ENCODE measurements at places on chromosomes 2 and 18.

DNA sequence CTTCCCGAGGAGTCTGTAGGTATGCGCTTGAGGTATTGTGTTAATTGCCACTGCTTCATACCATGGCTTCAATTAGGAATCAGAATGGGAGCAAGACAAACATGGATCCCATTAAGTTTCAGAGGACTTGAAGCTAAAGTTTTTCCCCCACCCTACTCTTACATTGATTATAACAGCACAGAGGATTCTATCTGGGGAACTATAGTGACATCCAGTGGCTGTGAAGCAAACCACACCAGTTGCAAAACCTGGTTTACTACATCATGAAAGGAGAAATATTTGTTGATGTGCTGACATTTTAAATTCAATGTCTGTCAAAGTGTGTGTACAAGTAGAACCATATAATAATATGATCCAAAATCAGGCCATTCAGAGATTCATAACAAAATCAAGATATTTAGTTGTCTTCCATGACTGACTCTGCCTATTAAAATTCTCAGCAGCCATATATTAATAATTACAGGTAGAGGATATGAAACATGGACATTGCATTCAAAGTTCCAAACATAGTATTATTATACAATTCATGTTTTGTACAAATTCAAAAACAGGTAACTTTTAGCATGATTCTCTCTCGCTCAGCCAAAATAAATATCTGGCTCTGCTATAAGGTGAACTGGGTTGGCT is 82.9 kb downstream of the GRB14 start:
- no peak for DNase-seq

DNA sequence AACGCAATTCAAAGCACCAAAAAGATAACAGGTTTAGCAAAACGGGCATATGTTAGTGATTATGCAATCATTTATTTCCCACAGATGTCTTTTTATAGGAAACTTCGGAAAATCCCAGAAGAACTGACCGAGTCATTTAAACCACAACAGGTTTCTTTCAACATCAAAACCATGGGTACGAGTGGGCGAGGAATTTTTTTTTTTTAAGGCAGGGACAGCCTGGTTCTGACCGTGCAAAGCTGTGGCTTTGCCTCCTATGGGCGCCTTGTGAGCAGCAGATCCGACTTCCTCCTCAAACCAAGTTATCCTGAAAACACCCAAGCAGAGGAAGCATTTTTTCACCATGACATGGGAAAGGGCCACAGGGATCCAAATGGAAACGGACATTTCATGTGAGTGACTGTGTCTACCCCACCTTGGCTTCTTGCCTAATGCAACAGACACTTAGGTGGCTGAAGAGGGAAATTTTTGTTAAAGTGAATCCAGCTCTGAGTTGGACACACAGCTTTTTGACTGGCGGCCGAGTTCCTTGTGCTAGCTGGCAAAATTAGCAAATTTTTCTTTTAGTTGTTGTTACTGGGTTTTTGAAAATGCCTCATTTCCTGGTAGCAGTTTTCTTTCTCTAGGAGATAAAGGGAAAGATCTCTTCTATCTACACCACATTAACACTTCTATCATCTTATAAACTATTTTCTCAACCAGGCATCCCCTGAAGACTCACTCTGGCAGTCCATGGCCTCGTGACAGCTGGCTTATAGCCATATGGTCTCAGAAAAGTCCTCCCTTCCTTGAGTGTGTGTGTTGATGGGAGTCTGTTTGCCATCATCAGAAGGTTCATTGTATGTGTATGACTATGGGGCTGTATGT is 487.4 kb upstream of the ZEB2 start:
- no peak for DNase-seq

DNA sequence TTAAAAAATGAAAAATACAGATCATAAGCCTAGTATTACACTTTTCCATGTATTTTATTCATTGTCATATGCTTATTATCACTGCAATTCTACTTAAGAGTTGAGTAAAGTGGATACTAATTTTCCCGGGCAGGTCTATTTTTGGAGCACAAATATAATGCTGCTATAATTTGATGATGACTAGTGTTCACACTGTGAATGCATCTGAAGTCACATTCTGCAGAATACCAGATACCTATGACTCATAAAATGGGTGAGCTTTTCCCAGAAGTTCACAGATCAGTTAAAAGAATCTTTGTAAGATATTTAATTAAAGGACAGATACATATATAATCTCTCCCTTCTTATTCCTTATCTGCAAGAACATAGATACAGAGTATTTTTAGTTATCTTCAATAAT is 79.8 kb upstream of the MC4R start:
- DNase-seq, result no peak

DNA sequence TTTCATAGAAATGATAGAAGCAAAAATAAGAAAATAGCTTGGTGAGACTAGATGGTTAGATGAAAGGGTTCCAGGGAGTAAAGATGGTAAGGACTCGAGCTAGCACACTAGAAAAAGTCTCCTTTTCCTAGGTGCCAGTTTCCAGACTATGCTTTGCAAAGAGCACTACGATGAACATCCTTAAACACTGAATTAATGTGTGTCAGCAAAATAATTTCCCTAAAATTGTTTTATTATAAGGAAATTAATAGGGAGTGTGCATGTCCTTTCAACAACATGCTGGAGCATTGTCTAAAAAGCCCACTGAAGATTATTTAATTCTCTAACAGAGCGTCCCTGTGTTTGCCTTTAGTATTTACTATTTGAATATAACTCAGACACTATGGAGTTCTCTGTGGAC is 107.4 kb upstream of the NDUFV2 start:
- no peak for DNase-seq

DNA sequence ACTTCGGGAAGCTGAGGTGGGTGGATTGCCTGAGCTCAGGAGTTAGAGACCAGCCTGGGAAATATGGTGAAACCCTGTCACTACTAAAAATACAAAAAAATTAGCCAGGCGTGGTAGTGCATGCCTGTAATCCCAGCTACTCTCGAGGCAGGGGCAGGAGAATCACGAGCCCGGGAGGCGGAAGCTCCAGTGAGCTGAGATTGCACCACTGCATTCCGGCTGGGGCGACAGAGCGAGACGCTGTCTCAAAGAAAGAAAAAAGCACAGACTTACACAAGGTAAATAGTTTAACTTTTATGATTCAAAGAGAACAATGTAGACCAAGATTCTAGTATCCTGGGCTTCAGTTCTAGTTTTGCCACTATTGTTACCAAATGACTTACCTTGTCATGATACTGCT is 37.4 kb downstream of the NCKAP1 start:
- DNase-seq, result no peak

- no peak for DNase-seq
Measured at GRCh38 chr2:179606141-179606540, 255.3 kb downstream of the ZNF385B start.

GRCh38 chr2:98886066-98886554 is 49.9 kb downstream of the CRACDL start:
- no peak for DNase-seq

DNA sequence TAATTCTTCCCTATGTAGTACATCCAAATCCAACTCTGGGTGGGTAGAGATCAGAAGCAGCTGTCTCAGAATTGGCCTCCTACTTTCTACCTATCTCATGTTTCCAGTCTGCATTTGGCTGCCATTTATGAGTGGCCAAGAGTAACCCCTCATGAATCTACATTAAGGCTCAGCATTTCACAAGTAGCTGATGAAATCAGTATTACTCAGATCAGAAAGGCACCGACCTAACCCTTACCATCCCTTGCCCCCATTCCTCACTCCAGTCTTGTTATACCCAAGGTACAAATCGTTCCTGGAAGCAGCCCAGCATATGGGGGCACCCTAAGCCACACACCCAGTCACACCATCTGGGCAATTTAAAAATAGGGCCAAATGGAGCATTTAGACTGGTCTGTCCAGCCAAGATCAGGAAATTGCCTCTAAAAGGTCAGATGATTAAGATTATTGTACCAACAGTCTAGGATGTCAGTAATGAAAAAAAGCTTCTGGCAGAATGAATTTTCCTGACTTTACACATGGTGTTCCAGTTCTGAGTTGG is 37.1 kb downstream of the CD28 start:
- no peak for DNase-seq

DNA sequence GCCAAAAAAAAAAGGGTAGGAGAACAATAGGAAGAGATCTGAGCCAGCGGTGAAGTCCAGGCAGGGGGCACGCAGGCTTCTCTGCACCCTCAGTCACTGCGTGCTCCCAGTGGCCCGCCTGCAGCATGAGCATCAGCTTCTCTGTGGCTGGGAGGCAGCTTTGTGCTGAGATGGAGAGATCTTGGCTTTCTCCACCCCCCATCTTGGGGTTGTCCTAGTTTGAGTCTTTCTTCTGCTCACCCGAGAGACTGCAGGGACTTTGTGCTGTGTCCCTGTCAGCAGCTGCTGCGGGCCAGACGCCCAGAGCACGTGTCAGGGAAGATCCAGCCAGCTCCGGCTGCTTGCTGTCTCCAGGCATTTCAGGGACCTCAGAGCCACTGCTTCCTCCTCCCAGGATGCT is 20.3 kb downstream of the TRAPPC12 start:
- DNase-seq, result no peak

DNA sequence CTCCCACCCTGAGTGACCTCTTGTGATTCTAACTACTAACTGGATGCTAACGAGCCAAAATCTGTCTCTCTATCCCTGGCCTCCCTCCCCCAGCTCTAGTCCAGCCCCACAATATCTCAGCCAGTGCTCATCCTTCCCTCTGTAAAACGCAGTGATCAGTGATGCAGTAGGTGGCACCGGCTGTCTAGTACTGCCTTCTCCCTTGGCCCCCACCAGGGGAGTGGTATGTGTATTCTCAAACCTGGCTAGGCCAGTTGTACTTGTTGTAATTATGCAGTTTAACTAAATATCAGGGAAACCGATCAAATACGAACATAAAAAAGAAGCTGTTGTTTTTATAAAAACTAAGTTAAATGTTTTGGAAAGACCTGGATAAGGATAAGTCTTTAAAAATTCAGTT is 113.2 kb upstream of the ALPP start:
- DNase-seq, result no peak

DNA sequence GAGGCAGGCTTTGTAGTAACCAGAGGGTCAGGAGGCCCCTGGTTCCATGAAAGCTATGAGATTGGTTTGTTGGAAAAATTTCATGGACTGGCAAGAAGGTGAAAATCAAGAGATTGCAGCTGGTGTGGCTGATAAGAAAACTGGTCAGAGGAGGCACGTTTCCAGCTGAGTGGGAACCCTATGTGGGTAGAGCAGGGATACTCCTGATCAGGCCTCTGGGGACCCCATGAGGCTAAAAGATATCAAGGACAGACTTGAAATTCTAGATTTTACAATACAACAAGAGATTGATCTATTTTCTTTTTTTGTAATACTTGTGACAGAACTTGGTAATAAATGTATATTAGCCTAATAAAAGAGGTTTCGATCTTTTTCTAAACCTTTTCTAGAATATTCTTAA is 1615.1 kb downstream of the DPP10 start:
- no peak for DNase-seq

DNA sequence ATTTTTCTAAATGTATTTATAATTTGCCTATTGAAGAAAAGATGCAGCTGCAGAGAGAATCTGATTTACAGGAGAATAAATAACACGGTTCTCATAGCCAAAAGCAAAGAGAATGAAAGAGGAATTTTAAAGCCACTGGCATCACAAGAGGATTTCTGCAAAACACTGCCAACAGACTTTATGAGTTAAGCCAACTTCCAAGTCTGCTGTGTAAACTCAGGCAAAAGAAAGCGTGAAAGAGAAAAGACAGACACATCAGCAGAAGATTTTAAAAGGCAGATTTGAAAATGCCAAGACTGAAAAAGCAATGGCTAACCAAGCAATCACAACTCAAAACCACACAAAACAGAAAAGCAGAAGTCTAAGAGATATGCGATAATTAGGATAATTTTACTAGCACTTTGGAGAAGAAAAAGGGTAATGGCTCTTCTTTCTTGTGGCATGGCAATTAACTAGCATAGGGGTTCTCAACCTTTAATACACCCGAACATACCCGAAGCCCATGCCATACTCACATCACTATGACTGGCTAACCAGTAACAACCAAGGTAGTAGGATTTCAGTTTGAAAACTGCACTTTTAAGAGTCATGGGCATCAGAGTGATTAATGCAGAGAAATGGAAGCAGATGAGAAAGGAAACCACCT is 4.9 kb downstream of the DARS1 start:
- DNase-seq, result no peak

DNA sequence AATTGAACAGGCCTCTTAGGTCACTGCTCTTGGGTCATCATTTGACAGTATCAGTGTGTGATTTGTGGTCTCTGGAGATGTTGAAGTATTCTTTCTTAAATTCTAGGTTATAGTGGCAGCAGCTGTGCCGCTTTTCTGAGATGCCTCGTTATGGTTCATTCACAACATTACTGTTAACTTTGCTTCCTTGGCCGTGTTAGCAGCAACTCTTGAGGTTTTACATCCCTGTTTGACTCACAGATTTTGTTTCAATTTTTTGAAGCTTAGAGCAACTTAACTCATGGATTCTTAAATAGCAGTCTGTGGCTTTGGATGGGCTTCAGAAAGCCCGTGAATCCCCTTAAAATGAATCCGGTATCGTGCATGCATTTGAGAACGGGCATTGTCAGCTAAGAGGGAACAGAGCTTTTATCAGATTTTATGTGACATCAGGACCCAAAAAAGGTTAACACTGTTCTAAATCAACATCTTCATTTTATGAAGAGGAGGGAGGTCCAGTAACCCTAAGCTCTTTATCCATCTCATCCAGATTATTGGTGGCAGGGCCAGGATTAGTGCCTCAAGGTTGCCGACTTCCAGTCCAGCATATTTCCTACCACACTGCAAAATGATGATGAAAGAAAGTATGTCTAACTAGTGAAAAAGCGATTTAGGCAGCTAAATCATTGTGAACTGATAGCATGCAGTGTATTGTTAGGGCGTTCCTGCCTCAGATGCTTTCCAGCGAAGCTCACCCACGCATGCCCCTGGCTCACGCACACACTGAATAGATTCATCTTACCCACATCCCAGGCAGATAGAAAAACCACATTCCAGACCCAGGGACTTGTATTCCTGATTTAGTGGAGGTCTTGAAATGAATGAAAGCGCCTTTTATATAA is 5.1 kb downstream of the TRIB2 start:
- peak; percentile 19 for DNase-seq

- no peak for DNase-seq
Measured at GRCh38 chr2:207867056-207867455, 97.3 kb upstream of the FZD5 start.

GRCh38 chr2:159017837-159018236 is 49.4 kb downstream of the TANC1 start:
- DNase-seq, result no peak

GRCh38 chr2:238901461-238902057 is 53.7 kb downstream of the TWIST2 start:
- DNase-seq, result no peak

- DNase-seq, result no peak
Measured at GRCh38 chr2:75290600-75291150, 91.4 kb upstream of the TACR1 start.

DNA sequence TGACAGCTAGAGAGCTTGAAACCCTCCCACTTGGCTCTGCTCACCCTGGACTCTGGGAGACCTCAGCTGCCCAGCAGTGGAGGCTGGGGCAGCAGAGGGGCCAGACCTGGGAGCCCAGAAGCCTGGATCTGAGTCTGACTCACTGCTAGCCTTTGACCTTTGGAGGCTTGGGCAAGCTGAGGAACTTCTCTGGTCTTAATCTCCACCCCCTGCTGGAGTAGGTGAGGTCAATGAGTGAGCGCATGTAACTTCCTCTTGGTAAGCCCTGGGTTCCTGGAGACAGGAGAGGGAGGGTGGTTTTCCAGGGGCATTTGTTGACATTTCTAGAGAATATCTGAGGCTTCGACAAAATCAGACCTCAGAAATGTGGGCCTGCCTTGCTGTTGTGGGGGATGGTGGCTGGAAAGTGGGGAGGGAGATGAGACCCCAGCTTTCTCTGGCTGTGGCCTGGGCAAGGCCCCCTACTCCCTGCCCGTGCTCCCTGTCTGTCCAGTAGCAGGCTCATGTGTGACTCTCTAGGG is 73.0 kb upstream of the YWHAQ start:
- no peak for DNase-seq

Measured in activated CD4-positive, alpha-beta T cell treated with anti-CD3 and anti-CD28 coated beads for 24 hours (primary cell).